ENCODE measurements at places on chromosomes 12 and 14.

DNA sequence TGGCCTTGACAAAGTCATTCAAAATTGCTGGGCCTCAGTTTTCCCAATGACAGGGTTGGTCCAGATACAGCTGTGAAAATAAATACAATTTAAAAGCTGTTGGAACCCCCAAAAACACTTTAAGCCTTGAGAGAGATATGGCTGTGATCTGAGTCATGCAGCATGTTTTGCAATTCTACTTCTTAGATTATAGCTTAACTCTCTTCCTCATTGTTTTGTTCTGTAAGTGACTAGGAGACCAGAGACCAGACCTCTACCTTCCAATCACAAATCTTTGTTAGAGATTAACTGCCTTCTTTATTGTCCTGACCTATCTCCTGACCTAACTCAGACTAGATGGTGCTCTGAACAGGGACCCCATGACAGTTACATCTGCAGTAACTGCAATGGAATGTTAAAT, 198.1 kb downstream of the STXBP6 start:
- no peak for DNase-seq

DNA sequence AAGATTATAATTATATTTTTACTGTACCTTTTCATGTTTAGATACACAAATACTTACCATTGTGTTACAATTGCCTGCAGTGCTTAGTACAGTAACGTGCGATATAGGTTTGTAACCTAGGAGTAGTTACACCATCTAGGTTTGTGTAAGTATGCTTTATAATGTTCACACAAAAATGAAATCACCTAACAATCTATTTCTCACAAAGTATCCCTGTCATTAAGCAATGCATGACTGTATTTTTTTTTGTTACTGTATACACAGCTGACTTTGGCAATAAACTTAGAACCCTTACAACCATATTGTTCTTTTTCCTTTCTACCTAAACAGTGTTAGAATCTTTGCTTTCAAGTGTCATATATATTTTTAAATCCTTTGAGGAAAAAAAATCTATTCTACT, 303.0 kb upstream of the E2F7 start:
- DNase-seq, result no peak

DNA sequence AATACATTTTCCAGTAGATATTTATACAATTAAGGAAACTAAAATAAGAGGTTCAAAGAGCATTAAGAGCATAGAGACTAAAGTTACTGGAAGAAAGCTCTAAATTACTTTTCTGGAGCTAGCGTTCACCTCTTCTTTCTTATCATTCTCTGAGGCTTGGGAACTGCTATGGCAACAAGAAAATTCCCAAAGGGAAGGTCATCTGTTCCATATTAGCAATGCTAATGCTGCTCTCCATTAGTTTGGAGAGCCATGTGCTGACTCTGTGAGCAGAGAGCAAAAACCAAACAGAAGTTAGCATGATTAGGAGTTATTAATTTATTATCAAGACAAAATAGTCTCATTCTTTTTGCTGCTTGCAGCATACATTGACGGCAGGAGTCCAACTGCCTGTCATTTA, 143.1 kb upstream of the SLC16A7 start:
- no peak for DNase-seq

GRCh38 chr12:68530965-68531364, 79.7 kb upstream of the RAP1B start:
- DNase-seq, result no peak

DNA sequence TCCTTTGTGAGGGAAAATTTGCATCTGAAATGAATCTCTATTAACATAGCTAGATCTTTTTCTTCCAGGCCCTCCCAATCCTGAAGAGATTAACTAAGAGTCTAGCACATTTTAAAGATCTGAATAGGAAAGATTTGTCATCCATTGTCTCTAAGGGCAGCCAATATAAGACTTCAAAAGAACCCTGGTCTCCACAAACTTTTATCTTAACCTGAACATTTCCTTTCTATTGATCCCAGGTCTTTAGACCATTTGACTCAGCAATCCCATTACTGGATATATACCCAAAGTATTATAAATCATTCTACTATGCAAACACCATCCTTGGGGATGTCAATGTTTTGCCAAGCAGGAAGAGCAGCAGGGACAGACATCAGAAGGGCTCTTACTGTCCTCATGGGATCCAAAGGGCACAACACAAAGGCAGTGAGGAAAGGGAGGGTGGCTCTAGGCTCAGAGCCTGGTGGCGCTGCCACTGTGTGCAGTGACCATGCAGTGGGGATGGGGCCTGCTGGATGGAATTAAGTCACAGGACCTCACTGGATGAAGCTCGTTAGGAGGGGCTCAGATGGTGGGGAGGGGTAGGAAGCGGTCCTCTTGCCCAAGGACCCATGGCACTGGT, 12.7 kb upstream of the BDKRB2 start:
- DNase-seq, result peak; percentile 43

- DNase-seq, result no peak
Observed at GRCh38 chr12:89243771-89244170, 108.5 kb downstream of the DUSP6 start.

- no peak for DNase-seq
Observed at GRCh38 chr12:47814539-47815170, 5.0 kb downstream of the HDAC7 start.

GRCh38 chr14:56794088-56794556, 16.2 kb downstream of the OTX2 start:
- no peak for DNase-seq

DNA sequence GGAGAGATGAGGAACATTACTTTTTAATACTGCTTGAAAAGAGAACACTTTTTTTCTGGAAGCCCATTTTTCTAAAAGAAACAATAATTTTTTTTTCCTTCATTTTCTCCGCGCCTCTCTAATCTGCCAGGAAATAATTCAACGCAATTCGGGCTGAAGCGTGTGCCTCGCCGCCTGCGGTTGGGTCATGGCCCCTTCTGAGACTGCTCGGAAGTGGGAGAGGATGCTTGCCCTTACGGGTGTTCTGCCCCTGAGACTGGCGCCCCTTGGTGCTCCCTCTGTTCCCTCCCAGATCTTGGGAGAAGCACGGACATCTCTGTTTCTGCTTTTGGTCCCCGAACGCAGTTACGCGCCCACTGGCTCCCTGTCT, 332 bp upstream of the TBC1D30 start:
- DNase-seq, result no peak

DNA sequence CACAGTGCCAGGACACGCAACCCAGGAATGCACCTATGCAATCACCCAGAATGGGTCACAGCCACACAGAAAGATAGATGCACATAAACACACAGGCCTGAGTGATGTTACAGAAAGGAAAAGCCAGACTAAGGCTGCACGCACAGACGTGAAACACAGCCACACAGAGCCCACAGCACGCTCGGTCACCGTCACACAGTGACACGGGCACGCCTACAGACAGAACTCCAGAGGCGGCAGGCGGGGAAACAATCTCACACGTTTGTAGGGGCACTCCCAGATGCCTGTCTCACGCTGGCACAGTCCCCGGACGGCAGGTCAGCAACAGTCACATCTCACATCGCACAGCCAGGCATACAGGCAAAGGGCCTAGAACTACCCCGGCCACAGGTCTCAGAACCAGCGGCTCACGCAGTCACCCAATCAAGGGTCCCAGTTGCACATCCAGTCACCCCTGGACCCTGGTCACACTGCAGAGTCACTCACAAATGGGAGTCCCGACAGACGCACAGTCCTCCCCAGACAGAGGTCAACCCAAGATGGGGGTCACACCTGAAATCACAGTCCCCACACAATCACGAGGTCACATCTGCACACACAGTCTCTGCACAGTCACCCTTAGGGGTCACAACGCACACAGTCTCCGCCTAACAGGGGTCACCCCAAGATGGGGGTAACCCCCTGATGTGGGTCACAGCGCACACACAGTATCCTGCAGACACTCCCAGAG, 790 bp downstream of the SSH1 start:
- DNase-seq, result no peak

- no peak for DNase-seq
Observed at GRCh38 chr14:35046751-35047536, 872 bp downstream of the FAM177A1 start.

DNA sequence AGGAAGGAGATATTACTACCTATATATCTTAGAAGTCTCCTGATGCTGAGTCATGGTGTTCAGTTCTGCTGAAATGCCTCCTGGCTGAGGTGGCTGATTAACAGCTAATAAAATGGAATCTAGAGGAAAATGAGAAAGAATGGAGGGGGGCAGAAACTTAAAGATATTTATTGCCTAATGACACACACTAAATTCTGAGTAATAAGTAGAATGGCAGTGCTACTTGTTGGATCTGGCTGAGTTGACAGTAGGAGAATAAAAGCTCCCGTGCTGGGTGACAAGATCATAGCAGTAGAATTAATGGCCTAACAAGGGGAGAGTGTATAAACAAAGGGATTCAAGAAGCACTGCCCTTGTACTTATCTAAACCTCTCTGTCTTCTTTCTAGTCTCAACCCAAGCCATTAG, 137.5 kb downstream of the CNTN1 start:
- DNase-seq, result no peak

DNA sequence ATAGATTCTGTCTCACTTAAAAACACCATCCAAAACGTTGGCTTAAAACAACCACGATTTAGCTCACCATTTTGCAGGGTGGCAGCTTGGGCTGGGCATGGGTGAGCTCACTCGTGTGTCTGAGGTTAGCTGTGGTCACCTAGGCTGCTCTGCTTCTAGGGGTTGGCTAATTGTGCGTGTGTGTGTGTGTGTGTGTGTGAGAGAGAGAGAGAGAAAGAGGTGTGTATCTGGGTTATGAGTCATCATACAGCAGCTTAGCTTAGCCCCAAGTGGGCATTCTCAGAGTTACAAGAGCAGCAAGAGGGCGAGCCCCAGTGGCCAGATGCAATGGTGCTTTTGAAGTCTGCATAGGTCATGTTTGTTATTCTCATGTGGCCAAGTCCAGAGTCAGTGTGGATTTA, 6.0 kb downstream of the FBXW8 start:
- peak; percentile 77 for DNase-seq

- DNase-seq, result no peak
Observed at GRCh38 chr14:99586761-99587459, 17.1 kb downstream of the CCDC85C start.

DNA sequence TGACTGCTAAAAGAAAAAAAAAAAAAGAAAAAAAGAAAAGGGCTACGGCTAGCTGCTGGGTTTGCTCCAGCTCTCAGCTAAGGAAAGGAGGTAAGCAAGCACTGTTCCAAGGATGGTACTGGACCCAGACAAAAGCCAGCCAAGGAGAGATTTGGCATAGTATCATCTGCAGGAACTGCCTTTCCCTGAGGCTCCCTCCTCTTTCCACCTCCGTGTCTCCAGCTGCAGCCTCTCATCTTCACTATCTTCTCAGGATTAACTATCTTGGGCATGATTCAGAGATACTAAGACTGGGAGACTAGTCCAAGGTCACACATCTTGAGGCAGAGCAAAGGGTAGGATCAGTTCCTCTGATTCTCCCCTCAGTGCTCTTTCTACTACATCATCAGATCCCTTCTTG, 6.0 kb downstream of the KITLG start:
- DNase-seq, result no peak

DNA sequence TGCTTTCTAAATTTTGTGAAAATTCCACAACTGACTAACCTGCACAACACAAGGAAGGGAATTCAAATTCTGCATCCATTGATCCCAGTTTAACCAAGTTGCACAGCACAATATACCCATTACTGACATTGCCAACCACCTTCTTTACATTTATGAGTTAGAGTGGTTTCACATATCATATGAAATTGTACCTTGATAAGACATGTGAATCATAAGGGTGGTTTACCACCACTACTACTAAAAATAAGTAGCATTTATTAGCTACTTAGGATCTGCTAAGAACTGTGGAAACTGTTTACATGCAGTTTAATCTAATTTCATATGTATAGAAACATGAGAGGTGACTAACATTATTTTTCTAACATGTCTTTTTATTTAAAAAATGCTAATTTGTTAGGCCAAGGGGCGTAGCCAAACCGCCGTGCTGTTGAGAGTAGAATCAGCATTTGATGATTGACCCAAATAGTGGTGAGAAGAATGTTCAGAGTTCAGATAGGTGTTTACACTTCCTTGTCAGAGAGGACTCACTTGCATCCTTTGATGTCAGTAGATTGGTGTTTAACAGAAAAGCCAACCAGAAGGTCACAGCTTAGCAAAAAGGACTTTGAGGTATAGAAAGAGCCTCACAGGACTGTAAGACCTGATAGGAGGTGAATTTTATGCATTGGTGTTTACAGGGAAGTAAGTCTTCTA, 56.2 kb downstream of the LRFN5 start:
- DNase-seq, result no peak

GRCh38 chr12:108321688-108322087, 17.4 kb downstream of the CMKLR1 start:
- DNase-seq, result no peak

DNA sequence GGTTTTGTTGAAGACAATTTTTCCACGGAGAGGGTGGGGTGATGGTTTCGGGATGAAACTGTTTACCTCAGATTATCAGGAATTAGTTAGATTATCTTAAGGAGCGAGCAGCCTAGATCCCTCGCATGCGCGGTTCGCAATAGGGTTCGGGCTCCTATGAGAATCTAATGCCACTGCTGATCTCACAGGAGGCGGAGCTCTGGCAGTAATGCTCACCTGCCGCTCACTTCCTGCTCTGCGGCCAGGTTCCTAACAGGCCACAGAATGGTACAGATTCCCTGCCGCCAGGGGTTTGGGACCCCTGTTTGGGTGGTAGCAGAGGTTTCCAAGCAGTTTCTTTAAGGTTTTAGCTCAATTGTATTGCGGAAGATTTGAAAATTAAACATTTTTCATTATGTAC, 439.8 kb upstream of the OR4E1 start:
- DNase-seq, result no peak

- DNase-seq, result no peak
Observed at GRCh38 chr12:95017482-95017881, 14.0 kb upstream of the NDUFA12 start.

DNA sequence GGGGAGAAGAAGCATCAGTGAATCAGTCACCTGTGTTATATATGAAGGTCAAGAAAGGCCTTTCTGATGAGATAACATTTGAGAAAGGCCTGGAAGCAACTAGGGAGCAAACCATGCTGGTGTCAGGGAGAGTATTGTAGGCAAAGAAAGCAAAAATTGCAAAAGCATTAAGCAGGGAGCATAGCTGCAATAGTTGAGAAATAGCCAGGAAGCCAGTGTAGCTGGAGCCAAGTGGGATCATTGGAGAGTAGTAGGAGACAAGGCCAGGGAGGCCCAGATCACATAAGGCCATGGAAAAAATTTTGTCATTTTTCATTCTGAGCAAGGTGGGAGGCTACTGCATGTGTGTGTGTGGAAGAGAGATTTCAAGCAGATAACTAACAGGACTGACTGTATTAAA, 18.8 kb upstream of the MAGOHB start:
- DNase-seq, result no peak
